B cell (primary cell): ENCODE measurements at places on chromosomes 5 and 9.

- no peak for DNase-seq
Observed at GRCh38 chr5:138677782-138678181, 75.4 kb upstream of the CTNNA1 start.

DNA sequence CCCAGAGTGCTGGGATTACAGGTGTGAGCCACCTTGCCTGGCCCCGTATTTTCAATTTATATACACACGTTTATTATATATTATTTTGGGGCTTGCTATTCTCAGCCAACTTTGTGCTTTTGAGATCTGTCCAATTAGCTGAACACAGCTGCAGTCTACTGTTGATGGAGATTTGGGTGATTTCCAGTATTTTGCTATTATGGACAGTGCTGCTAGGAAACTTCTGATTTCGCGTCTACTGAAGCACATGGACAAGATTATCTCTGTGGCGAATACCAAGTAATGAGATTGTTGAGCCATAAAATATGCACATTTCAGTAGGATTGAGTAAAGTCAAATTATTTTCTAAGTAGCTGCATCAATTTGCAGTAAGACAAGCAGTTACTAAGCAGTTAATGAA is 1731.2 kb upstream of the CDH6 start:
- no peak for DNase-seq

DNA sequence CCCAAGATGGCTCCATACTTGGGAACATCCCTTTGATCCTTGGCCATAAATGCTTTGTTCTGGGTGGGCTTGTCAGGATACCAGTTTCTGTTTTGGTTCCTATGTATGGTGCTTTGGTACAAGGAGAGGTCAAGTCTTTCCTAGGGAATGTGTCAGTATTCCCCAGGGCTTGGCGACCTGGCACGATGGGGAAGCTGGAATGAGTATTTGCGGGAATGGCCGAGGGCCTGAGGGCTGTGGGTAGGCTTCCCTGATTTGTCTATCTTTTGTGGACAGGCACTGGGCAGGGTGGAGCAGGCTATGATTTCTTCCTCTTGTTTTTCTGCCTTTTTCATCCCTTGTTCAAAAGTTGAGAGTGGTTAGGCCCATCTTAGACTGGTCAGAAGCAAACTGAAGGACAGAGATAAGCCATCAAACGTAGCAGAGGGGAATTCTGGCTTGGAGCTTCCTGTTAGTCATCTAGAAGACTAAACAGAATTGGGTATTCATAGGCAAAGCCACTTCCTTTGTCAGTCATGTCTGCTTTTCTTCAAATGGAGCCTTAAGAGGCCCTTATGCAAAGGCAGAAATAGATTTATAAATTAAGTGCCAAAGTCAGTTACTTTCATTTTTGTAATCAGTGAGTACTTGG is 13.7 kb downstream of the DOCK2 start:
- no peak for DNase-seq

DNA sequence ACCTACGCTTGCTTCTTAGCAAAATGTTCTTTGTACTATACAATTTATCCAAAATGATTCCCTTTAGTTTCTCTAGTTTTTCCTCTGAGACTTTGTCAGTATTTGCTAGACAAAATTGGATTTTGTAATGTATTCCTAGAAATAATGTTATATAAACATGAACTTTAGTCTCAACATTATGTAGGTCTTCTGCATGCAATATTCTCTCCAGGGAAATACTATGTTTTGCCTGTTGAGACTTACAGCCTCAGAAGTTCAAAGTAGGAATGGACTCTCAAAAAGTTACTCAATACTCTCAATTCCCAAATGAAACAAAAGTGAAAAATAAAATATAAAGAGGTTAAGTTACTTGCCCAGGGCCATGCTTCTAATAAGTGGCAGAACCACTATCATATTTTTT is 24.8 kb upstream of the SMC2 start:
- DNase-seq = no peak

DNA sequence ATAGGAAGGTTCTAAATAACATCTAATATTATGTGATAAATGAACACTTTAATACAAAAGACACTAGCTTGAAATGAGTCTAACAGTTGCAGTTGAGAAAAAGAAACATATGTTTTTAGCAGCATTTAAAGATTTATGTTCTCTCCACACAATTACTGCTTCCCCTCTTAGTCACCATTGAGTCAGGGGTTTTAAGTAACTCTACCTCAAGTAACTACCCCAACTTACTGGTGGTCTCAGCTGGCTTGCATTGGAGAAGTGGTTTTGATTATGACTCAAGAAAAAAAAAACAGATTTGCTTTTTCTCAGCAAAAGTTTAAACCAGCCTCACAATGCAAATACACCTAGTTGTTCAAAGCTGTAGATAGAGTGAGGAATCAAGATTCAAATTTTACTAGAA is 1216.5 kb upstream of the CDH9 start:
- DNase-seq = no peak

DNA sequence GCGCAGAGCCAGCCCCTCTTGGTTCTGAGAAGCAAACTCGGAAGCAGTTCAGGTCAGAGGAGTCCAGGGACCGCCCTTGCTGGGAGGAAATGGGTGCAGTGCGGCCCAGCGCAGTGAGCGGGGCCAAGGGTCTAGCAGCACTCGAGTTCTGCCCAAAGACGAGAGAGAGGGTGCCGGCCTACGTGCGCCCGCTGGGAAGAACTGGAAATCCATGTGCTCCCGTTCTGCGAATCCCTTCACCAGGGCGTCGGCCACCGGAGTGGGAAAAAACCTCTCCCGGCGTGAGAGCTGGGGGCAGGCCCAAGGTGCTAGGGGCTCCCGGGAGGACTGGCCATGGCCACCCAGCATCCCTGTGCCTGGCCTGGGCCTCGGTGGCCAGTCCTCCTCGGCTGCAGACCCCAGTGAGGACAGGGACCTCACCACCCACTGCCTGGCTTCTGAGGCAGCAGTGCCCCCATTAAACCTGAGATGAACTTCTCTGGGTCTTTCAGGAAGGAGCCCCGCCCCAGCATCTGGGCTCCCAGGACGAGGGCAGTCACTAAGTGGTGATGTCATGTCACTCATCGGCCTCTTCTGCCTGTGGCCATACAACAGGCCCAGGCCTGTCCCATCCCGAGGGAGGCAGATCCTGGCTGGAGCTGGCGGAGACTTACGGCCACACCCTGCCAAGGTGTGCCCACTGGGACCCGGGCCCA is 10.6 kb downstream of the TMEM250 start:
- no peak for DNase-seq

DNA sequence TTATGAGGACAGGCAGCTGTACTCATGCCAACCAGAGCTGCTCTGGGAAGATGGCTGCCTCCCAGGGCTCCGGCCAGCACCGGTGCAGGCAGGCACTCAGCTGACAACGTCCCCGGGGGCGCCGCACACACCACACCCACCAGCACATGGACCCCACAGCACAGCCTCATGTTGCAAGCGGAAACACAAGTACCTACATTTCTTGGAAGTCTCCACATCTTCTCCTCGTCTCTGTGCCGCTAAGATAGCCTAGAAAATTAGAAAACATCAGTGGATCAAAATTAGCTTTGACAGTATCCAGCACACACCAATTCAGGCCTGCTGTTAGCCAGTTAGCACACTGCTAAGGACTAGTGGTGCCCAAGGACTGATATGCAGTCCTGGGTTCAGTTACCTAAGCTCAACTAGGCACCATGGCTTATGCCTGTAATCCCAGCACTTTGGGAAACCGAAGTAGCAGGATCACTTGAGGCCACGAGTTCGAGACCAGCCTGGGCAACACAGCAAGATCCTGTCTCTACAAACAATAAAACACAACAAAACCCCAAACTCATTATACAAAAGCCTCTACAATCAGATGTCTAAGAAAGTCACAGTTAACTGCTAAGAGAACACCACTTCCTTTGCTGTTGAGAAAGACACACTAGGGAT is 2.4 kb downstream of the EDF1 start:
- DNase-seq = no peak

DNA sequence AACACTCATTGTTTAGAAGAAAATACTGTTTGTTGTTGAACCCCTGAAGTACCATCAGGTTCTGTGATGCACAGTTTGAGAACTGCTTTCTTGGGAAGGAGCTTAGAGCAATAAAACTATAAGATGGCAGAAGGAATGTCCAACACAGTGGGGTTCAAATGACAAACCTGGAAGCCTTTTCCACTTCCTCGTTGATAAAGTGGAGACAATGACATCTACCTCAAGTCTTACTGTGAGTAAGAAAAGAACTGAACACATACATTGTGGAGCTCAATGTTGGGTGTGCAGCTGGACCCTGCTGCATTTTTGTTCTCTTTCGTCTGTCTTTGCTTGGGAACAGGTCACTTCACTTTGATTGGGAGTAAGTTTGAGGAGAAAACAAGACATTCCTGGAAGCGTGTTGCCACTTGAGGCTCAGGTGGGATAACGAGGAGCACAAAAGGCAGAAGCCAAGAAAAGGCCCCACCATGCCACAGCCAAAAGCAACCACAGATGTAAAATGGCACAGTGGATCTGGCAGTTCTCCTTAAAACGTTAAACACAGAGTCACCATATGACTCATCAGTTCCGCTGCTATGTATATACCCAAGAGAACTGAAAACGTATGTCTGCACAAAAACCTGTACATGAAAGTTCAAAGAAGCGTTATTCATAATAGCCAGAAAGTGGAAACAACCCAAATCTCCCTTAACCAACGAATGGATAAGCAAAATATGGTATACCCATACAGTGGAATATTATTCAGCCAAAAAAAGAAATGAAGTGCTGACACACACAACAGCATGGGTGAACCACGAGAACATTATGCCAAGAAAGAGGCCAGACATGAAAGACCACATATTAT is 42.9 kb upstream of the SUB1 start:
- no peak for DNase-seq

DNA sequence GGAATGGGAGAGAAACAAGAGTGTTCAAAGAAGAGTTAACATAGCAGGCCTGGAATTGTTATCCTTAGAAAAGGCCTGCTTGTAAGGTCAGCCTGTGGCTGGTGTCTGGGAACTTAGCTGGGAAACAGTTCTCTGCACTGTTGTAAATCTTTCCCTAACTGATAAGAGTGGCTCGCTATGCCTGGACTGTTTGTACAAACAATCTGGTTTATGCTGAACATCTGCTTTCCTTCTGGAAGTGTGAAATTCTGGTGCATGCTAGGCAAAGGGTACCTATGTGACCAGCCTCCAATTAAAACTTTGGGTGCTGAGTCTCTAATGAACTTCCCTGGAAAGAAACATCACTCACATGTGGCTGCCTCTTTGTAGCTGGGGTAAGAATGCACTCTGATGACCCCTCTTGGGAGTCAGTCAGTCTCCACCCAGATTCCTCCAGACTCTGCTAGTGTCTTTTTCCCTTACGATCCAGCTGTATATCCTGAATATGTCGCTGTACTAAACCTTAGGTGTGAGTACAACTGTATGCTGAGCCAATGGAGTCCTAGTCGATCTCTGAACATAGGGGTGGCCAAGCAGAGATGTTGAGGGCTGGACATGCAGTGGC is 16.5 kb downstream of the SPARC start:
- DNase-seq = no peak

GRCh38 chr5:75072061-75072460 is 19.7 kb upstream of the GCNT4 start:
- no peak for DNase-seq

- no peak for DNase-seq
Observed at GRCh38 chr9:70746760-70747159, 332.3 kb upstream of the KLF9 start.

GRCh38 chr5:118614731-118615456 is 373.5 kb downstream of the DTWD2 start:
- no peak for DNase-seq

- DNase-seq = no peak
Observed at GRCh38 chr5:105970919-105971318, 1699.8 kb downstream of the EFNA5 start.

DNA sequence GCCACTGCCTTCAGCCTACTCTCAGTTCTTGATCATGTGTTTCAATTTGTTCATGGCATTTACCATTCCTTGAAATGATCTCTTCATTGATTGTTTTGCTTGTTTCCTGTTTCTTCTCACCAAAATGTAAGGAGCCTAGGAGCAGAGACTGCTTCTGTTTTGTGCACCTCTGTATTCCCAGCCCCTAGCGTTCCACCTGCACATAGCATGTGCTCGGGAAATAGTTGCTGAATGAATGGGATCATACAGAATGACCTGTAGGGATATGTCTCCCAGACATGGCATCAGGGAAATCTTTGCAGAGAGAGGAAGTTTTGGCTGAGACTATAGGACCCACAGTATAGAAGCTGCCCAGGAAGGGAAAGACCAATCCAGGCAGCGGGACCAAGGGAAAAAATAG is 6.2 kb upstream of the CERCAM start:
- DNase-seq = no peak

GRCh38 chr9:6788162-6789016 is 30.6 kb downstream of the KDM4C start:
- DNase-seq = no peak

DNA sequence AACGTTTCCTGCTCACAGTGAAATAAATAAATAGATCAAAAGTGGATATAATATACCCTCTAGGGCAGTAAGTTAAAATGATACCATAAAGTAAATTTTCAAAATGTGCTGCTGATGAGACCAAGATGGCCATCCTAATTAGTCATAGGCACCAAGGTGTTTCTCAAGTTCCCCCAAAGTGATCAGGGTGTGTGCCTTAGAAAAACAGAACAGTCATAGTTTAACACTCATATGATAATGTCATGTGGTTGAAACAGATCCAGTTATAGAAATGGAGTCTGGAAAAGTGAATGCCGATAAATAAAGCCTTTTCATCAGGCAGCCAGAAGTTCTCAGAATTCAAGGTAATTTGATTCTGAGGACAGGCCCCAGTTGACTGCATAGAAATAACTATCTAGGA is 161.5 kb upstream of the CDKN2B start:
- DNase-seq = no peak

GRCh38 chr9:106864373-106865143 is 1.6 kb downstream of the ZNF462 start:
- no peak for DNase-seq

GRCh38 chr5:74641735-74642542 is 1.4 kb upstream of the ENC1 start:
- DNase-seq = peak; percentile 65

- no peak for DNase-seq
Observed at GRCh38 chr5:97453263-97453662, 270.2 kb upstream of the RIOK2 start.

DNA sequence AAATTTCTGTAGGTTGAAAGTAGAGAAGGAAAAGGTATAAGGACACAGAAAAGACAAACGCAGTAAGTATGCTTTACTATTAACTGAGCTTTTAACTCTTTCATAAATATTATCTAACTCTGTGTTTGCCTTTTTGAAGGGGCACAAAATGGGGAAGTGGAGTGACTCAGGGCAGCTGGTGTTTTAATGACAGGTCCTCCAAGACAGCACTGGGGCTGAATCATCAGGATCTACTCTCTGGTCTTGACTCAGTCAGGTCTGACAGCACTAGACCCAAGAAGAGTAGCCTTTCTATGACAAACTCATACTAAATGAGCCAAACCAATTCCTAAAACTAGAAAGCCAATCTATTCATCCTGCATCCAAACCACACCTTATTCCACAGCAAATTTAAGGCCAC is 102.2 kb downstream of the APTX start:
- no peak for DNase-seq
